ENCODE measurements at places on chromosomes 11 and 22.

GRCh38 chr22:32706149-32706548, 95.4 kb upstream of the TIMP3 start:
- DNase-seq: no peak

DNA sequence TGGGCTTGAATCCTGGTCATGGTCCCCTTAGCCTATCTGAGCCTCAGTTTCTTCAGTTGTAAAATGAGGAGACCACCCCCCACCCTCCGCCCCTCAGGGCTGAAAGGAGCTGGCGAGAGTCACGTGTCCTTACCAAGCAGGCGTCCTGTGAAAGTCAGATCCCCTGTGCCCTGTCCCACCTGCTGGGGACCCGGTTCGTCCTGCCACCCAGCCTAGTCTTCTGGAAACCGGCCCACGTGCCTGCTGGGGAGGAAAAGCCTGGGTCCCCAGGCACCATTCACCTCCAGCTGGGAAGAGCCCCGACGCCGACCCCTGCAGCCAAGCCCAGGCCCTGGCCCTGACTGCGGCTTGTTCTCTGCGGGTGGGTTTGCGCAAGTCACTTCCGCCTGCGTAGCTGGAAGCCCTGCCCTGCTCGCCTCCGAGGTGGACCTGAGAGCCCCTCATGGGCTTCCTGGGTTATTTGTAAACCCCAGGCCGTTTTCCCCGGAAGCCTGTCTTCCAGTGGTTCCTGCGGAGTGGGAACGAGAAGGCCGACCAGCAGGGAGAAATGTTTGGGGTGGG, 679 bp upstream of the SSH3 start:
- DNase-seq: peak; percentile 73

DNA sequence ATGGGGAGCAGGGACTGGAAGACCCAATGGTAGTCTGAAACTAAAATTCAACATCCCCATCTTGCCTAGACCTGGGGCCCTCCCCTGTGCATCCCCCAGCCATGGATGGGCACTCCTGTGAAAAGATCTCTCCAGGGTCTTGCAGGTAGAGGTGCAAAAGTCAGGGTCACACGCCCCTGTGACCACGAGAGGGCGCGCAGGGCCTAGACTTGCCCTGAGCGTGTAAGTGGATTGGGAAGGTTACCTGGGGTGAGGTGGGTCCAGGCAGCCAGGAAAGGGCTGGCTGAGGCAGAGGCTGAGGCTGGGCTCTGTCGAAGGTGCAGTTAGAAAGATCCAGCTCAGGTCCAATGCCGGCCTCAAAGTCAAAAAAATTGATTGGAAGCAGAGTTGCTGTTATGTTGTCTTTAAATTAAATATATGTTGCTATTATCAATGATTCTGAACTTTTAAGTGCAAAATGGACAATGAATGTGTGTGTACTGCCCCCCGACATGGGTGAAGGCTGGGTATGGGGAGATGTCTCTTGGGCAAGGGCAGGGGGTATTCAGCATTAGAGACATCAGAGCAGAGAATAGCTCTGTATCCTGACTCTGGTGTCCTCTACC, 4.8 kb upstream of the POU2F3 start:
- DNase-seq: no peak

DNA sequence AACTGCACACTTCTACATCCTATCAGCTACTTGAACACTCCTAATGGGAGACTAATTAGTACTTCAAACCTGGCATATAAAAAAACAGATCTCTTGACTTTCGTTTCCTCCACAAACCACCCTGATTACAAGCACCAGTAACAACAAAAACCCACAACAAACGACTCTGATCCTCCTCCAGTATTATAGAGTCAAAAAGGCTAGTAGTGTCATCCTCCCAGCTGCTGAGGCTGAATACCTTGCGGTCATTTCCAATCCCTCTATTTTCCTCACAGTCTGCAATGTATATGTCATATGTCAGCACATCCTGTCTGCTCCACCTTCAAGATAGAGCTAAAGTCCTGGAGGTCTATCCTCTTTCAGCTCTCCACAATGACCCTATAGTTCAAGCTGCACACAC, 688.9 kb upstream of the RAG2 start:
- no peak for DNase-seq

- DNase-seq: no peak
Measured at GRCh38 chr11:110903830-110904229, 191.6 kb upstream of the ARHGAP20 start.

DNA sequence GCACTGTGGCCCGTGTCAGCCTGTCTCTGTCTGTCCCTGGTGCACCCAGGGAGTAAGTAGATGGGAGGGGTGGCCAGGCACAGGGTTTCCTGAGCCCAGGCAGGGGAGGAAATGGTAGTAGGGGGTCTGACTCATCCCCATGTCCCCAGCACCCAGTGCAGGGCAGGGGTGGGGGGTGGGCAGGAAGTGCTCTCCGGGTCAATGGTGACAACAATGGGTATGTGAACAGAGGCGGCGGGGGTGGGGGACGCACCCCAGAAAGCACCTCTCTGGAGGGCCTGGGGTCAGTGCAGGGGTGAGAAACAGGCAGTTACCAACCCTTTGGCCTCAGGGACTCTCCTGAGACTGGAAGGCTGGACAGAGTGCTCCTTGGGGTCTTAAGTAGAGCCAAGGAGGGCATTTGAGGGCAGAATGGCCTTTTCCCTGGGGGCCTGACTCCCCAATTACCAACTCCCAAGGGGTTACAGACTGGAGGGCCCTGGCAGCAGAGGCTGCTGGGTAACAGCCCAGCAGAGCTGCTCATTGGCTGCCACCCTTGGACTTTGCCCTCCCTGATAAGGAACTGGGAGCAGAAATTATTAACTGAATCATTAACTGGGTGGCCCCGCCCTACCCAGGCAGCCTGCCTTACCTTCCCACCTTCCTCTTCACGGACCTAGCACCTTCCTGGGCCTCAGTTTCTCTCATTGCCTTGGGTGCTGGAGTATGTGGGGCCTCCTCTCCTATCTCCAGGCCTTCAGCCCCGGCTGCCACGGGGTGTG, 4.2 kb downstream of the MYRF start:
- no peak for DNase-seq

DNA sequence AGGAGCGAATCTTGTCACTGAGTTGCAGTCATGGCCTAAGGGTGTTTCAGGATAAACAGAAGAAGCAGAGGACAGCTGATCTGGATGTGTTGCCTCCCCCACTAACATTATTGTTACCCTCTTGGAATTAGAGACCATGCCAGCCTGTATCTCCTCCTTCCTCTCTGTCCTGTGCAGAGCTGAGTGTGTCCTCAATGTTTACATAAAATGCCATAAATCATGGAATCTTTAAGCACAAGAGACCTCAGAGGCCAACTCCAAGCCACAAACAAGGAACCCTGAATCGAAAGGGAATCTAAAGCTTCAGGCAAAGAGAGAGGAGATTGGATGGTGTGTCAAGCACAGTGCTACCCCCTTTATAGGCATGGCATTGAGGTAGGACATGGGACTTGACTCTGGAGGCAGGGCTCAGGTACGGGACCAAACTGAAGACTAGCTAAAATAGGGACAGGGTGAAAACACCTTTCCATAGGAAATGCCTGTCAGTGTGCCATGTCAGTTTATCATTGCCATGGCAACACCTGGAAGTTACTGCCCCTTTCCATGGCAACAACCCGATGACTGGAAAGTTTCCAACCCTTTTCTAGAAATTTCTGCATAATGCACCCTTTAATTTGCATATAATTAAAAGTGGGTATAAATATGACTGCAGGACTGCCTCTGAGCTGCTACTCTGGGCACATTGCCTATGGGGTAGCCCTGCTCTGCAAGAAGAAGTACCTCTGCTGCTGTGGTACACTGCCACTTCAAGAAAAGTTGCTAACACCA, 489.7 kb downstream of the MIAT start:
- DNase-seq: no peak

- no peak for DNase-seq
Measured at GRCh38 chr22:20268279-20269012, at the start of gene RTN4R. Gene RTN4R (minus strand): TSS chr22:20268318. CDS start chr22:20268092, 226 bp downstream.

DNA sequence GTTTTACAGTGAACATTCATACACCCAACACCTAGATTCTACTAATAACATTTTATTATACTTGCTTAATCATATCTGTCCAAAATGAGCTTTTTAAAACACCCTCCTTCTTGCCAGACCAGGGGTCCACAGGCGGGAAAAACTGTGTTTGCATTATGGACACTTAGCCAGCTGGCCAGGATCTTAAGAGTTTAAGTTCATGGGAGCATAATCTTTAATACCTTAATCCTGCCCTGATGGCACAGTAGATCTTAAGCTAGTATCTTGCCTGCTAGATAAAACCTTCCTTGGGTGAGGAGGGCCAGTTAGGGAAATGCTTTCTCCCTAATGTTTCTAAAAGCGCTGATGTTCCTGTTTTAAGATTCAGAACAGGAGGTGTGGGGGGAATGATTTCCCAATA, 13.1 kb upstream of the CCDC134 start:
- no peak for DNase-seq

DNA sequence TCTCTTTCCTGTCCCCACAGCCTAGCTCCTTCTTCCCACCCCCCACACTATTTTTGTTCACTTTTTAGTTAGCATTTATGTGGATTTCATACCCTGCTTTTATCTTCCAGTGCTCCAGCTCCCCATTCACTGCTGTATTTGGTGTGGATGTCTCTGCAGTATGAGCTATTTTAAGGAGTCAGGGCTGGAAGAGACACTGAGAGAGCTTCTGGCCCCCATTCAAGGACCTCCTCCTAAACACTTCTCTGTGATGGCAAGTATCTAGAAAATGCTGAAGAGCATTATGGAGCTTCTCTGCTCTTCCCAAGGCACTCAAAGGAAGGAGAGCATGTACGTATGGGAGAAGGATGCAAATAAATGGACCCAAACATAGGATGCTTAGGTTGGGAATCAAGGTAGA, 79.5 kb downstream of the RAB30 start:
- no peak for DNase-seq

GRCh38 chr11:12901874-12902481, 107.1 kb upstream of the RASSF10 start:
- DNase-seq: no peak

- no peak for DNase-seq
Measured at GRCh38 chr11:47532597-47533213, 20.2 kb downstream of the CELF1 start.

GRCh38 chr22:48483764-48484528, 1343.7 kb downstream of the BRD1 start:
- no peak for DNase-seq

DNA sequence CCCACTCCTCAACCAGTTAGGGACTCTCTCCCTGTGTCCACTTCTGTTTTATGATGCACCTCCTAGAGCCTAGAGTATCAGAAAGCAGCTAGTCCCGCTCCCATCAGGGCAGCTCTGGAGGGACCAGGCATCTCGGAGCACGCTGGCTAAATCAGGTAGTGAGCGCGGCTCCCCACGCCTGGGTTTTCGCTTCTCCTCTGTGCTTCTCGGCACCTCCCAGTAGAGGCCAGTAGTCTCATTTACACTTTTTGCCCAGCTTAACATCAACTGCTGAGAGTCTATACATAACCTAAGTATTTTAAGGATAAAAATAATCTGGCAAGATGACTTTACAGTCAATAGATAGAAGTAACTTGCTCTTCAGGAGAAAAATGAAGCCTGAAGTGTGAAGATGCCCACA, 473.8 kb downstream of the OPCML start:
- DNase-seq: no peak

GRCh38 chr11:19418221-19418620, 177.5 kb upstream of the E2F8 start:
- no peak for DNase-seq

GRCh38 chr11:839875-840617, 2.3 kb downstream of the POLR2L start:
- DNase-seq: no peak
